Stimulated activated CD8-positive, alpha-beta memory T cell treated with anti-CD3 and anti-CD28 coated beads, Interleukin-12 subunit alpha, Interleukin-12 subunit beta, amount 100 ng/mL, for 4 hours (primary cell): ENCODE measurements at places on chromosomes 6 and 20.

DNA sequence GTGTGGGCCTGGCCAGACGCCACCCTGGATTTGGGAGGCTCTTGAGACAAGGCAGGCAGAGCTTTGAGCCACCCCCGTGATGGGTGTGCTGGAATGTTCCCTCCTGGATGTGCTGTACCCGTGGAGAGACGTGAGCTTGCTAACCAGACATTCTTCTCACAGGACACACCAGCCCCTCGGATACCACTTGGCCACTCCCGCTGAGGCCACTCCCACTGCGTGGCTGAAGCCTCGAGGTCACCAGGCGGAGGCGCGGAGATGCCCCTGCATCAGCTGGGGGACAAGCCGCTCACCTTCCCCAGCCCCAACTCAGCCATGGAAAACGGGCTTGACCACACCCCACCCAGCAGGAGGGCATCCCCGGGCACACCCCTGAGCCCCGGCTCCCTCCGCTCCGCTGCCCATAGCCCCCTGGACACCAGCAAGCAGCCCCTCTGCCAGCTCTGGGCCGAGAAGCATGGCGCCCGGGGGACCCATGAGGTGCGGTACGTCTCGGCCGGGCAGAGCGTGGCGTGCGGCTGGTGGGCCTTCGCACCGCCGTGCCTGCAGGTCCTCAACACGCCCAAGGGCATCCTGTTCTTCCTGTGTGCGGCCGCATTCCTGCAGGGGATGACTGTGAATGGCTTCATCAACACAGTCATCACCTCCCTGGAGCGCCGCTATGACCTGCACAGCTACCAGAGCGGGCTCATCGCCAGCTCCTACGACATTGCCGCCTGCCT lies 14.1 kb downstream of the SLCO4A1 start:
- DNase-seq = no peak

DNA sequence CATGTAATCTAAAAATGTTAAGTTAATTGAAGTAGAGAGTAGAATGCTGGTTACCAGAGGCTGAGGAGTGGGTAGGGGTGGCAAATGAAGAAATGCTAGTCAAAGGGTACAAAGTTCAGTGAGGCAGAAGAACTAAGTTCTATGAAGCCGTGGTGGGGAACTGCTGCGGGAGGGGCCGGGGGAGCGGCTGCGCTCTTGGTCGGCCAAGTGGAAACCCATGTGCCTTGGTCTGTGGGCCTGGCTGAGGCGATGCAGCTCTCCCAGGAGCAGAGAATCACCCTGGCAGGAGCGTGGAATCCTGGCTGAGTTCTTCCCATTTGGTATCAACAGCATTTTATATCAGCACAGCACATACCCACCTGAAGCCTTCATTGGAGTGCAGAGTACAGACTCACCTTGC lies 22.3 kb downstream of the TTLL2 start:
- no peak for DNase-seq

- no peak for DNase-seq
Measured at GRCh38 chr20:52033313-52033712, 158.3 kb downstream of the ZFP64 start.

- DNase-seq = no peak
Measured at GRCh38 chr6:142810952-142811514, 133.9 kb downstream of the HIVEP2 start.

- DNase-seq = no peak
Measured at GRCh38 chr6:169132352-169132940, 121.2 kb downstream of the THBS2 start.
